Nucleus accumbens (tissue), 56 donors: ENCODE measurements at places on chromosomes 6 and 20.
A peak's percentile ranks its signal among the peaks of the same experiment; 100 is the strongest.

- no peak for DNase-seq
Observed at GRCh38 chr6:113317891-113318574, 539.1 kb upstream of the MARCKS start.

GRCh38 chr20:20463933-20464374 is 96.0 kb downstream of the INSM1 start:
- peak; percentile 28 for DNase-seq

- no peak for DNase-seq
Observed at GRCh38 chr6:28160233-28160632, 18.6 kb downstream of the ZKSCAN8 start.

GRCh38 chr20:52668626-52669025 is 303.5 kb upstream of the TSHZ2 start:
- no peak for DNase-seq

GRCh38 chr6:25477006-25477590 is 174.9 kb upstream of the SCGN start:
- no peak for DNase-seq

- no peak for DNase-seq
Observed at GRCh38 chr6:78436335-78436734, 431.0 kb upstream of the IRAK1BP1 start.

- no peak for DNase-seq
Observed at GRCh38 chr6:72616406-72617015, 5.4 kb upstream of the KCNQ5 start.

- DNase-seq: no peak
Observed at GRCh38 chr6:20577173-20577688, 43.0 kb downstream of the CDKAL1 start.

DNA sequence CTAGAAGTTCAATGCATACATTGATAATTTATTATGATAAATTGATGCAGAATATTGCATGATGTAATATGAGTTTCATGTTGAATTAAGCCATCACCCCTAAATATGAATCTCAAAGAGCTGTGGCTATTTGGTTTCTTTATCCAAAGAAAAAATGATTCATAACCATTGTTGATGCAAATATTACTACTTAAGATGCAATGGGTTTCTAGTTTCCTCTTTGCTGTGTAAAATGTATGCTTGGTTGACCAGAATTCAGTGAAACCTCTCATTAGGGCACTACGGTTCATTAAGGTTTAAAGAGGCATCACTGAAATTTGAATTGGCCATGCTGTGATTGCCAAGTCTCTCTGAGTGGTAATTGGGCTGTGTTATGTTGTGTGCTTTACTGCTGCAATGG is 492.5 kb upstream of the FLRT3 start:
- no peak for DNase-seq

GRCh38 chr6:163226836-163227485 is 187.6 kb upstream of the QKI start:
- DNase-seq: no peak

- DNase-seq: peak; percentile 9
Observed at GRCh38 chr6:82040405-82041221, 206.9 kb downstream of the IBTK start.

- peak; percentile 16 for DNase-seq
Observed at GRCh38 chr6:35139924-35140638, 1.1 kb downstream of the TCP11 start.

GRCh38 chr6:3013486-3013885 is 13.8 kb downstream of the NQO2 start:
- no peak for DNase-seq

DNA sequence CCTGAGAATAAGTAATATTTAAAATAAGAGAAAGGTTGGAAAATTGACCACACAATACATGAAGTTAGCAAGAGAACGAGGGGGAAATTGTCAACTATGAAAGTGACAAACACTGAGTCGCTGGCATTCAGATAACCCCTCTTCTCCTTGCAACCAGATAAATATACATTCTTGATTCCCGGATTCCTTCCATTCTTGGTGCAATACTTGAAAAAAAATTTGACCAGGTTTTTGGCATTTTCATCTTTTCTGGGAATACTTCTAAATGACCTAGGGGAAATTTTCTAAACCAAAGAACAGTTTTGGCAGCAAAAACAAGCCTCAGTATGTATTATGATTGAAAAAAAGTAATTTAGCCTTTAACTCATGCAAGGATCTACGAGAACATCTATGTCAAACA is 164.0 kb downstream of the PDE7B start:
- DNase-seq: no peak

DNA sequence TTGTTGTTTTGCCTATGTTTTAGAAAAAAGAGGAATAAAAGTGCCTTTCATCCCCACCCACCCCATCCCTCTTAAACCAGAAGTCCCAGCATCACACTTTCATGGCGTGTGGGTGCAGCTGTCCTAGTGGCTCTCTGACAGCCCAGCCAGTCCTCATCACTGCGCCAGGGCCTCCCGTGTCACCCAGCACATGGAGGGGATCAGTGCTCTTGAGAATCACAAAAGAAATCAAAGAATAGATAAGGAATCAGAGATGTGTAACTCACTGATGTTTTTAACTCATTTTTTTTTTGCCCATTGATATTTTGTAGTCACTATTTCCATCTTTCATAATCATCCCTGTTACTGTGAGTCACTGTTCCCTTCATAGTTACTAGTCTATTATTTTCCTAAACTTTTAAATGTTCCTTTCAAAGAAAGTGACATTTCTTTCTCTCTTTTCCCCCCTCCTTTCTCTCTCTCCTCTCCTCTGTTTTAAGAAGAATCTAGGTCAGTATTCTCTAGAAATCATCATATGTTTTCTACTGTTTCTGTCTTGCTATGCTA is 78.6 kb downstream of the AIG1 start:
- DNase-seq: no peak

DNA sequence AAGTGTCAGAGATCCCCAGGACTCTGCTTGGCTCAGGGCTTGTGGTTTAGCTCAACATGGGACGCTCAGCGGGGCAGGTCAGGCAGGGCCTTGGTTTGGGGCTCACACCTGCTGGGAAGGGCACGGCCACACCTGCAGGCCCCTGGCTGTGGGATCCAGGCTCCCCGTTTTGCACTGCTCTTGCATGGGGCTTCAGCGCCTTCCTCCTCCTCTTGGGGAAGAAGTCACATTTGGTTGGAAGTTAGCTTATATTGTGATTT is 378.3 kb downstream of the CDH4 start:
- DNase-seq: no peak

- DNase-seq: no peak
Observed at GRCh38 chr6:159527351-159527750, 165.7 kb downstream of the SOD2 start.

- no peak for DNase-seq
Observed at GRCh38 chr6:148323344-148323743, 19.3 kb upstream of the SASH1 start.

DNA sequence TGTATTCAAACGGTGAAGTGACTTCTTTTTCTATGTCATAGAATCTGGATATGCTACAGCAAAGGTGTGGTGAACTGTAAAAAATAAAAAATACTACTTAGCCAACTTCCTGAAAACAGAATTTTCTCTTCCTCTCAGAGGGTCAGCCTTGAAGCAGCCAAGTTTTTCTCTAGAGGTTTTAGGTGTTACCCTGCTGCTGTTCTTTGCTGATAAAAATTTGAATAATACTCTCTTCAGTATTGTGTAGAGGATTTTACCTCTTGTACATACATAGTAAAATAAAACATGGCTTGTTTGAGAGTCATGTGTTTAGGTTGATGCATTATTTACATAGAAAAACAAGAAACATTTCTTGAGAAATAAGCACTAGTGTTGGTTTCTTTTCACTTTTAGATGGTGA is 458.4 kb downstream of the TBC1D32 start:
- DNase-seq: no peak

DNA sequence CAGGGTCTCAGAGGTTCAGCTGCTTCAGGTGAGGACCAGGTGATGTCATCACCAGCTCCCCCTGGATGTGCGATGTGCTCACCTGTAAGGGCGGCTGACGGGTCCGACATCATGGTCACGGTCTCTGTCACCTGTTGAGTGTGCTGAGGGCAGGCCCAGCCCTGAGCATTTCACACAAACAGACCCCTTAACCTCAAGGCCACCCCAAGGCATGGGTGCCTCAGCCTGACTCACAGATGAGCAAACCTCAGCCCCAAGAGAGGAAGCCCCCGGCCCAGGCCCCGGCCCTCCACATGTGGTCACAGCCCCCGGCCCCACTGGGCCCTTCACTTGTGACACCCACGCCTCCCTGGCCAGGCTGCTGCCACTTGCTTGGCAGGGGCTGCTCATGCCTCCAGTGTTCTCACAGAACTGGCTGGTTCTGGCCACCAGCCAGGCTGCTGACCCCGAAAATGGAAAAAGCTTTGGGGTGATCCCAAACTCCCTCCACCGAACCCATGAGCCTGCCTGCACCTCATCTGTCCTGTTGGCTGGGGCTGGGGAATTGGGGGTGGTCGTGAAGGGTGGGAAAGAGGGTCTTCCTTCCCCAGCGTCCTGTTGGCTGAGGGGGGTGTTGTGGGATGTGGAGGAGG is 33.3 kb downstream of the PRR18 start:
- DNase-seq: no peak

- DNase-seq: no peak
Observed at GRCh38 chr6:101259505-101259904, 134.0 kb upstream of the GRIK2 start.

DNA sequence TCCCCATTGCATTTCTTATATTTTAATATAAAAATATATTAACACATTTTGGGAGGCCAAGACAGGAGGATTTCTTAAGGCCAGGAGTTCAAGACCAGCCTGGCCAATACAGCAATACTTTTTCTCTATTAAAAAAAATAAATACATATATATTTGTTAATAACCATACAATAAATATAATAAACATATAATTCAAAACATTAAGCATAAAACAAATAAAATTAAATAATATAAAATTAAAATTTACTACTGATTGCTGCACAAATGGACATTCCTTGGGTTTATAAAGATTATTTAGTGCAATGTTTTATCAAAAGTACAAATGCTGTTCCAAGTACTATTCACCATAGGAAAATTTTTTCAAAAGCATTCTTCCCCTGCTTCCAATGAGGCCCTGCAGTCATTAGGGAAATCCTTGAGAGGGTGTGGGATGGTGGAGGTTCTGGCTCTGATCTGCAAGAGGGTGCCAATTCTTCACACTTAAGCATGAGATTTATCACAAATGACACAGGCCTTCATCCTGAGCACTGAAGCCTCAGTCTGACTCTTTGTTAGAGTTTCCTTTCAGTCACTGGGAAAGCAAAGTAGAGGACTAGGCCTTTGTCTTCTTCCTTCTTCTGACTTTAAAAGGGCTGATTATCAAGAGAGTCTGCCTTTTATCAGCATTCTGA is 596.7 kb downstream of the EPM2A start:
- DNase-seq: no peak

DNA sequence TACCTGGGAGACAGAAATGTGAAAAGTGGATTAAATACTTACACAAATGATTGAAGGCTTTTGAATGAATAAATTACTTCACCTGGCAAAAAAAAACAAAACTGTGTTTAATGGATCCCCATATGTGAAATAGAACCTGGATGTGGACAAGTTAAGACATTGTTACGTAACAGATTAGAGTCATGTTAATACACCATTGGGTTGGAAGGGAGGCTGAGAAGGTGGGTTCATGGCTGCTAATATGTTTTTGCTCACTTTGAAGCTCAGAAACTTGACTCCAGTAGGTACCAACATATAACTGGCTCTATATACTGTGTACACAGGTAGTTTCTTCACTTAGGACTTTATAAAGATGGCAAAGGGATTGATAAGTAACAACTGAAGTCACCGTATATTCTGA is 21.4 kb upstream of the TENT5A start:
- no peak for DNase-seq

- DNase-seq: no peak
Observed at GRCh38 chr20:38032585-38033329, 499 bp downstream of the TTI1 start.

GRCh38 chr20:13037727-13038126 is 29.0 kb downstream of the SPTLC3 start:
- DNase-seq: no peak

DNA sequence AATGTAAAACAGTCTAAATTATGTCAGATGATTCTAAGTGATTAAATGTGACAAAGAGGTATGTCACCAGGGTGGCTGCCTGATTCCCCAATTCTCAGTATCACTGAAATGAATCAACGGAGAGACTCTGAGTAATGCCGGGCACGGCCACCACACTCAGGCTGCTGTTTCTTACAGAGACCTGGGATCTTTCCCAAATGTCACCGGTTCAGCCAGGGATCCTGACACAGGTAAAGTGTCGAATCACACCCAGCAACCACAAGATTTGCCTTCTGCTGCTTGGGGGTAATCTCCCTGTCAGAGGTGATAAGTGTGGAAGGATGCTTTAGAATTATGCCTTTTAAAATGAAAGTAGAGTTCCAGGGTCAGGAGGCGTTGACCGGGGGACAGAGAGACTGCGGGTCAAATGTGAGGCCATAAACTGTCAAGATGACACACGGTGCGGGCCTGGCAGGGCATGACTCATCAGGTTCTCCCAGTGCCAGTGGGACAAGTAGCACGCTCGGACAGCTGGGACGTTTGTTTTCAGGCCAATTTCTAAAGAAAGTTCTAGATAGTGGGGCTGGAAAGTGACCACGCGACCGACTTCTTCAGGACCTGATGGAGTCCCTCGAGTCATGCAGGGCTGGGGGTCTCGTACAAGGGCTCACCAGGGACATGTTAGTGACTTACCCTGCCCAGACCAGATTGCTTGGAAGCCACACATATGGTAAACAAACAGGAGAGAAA is 48.9 kb downstream of the PRDM1 start:
- DNase-seq: no peak

GRCh38 chr6:1473166-1473565 is 83.8 kb downstream of the FOXF2 start:
- DNase-seq: no peak

DNA sequence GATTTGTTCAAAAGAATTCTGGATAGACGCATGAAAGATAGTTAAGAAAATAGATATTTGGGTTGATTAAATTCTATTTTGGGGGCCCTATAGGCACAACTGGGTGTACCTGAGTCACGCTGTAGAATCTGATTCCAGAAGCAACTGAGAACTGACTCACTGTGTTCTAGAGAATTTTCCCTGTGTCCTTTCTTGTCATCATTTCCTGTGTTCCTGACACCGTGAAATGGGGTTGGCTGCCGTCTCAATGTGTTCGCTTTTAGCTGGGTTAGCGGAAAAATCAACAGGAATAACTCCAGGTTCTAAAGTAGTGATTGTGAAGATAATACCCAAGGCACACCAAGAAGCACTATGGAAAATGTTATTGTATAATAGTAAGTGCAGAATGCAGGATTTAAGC is 5.0 kb downstream of the GCNT2 start:
- DNase-seq: no peak
